Activated naive CD8-positive, alpha-beta T cell treated with anti-CD3 and anti-CD28 coated beads, Interleukin-2, amount 50 U/mL, for 24 hours (primary cell): ENCODE measurements at places on chromosomes 13 and 19.

GRCh38 chr19:47430041-47430802 is 10.9 kb upstream of the MEIS3 start:
- H3K4me3 ChIP-seq = peak overlapping the region; percentile 53
- no peaks in the 10 kb centered on the region for H3K36me3 ChIP-seq
- H3K27me3 ChIP-seq = peaks cover 41% of the 10 kb centered on the region

DNA sequence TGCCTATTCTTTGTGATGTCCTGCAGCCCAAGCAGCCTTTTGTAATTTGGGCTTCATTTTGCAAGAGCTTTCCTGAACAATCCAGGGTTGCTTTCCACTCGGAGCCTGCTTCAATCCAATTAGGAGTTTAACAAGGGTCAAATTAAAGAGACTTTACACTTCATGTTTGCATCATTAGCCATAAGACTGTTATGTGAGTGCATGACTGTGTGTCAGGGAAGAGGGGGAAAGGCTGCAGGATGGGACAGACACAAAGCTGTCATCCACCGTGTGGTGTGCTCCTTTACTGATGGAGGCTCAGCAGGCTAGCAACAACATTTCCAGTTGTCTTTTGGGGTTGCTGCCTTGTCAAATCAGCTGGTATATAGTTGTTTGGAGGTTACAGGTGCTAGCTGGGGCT is 23.7 kb upstream of the MAB21L1 start:
- no peaks in the 10 kb centered on the region for H3K4me1 ChIP-seq
- H3K4me3 ChIP-seq = no peak overlapping the region
- no peak overlapping the region for H3K27ac ChIP-seq
- no peak for DNase-seq

DNA sequence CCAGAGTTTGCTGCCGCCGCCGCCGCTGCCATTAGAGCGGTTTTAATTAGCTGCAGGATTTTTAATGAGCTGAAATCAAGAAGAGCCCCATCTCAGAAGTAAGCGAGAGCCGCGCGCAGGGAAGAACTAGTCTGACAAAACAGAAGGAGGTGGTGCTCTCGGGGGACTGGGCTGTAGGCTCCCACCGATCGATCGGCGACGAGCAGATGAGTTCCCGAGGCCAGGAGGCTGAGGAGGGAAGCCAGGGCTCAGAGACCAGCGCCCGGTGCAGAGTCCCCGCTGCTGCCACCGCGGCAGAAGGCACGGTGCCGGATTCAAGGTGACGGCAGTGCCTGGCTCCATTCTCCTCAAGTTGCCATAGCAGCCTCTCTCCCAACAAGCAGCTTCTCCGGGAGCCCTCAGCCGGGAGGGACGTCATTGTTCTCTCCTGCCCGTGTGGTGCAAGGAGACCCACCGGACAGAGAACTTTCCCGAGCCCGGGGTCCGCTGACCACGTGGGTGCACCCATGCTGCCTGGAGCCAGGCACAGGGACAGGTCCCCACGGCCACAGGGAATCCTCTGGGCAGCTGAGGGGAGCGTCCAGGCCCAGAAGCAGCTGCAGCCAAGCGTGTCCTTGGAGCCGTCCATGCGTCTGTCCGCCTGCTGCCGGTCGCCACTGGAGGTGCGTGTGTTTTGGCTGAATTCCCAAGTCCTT is 62.9 kb downstream of the CHST8 start:
- no peak overlapping the region for H3K4me3 ChIP-seq
- H3K27me3 ChIP-seq = peaks cover 20% of the 10 kb centered on the region
- H3K4me1 ChIP-seq = no peaks in the 10 kb centered on the region
- no peaks in the 10 kb centered on the region for H3K36me3 ChIP-seq
- no peak for DNase-seq
- H3K27ac ChIP-seq = no peak overlapping the region

DNA sequence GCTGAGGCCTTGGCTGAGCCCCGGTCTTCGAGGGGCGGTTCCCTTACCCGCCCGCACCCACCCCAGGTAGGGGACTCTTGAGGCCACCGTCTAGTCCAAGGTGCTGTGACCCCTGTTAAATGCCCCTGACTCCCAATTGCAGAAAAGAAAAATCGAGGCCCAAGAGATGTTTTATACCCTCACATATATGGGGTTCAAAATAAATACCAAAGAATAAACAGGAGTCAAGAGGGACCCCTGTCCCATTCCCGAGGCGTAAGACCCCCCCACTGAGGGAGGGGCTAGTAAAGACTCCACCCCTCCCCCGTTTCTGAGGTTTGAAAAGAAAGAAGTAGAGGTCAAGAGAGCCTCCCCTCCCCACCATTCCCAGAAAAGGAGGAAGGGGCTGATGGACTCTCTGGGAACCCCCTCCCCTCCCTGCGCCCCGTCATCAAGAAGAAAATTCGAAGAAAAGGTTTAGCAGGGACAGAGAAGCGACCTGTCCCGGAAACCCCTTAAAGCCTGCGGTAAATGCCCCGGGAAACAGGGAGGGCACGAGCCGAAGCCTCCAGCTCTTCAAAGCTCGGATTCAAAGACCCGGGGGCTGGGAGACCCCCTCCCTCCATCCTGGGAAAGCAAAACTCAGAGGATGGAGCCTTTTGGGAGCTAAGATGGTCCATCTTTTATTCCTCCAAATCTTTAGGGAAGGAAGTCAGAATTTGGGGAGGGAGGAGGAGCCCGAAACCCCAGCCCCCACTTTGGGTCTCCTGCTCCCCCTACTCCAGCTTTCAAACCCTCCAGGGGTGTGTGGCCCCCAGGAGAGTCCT is 755 bp upstream of the RAB3A start:
- peak overlapping the region; percentile 78 for H3K27ac ChIP-seq
- H3K36me3 ChIP-seq = peaks cover 4% of the 10 kb centered on the region
- H3K4me3 ChIP-seq = peak overlapping the region; percentile 92
- H3K27me3 ChIP-seq = peaks cover 7% of the 10 kb centered on the region
- H3K4me1 ChIP-seq = peaks cover 33% of the 10 kb centered on the region
- DNase-seq = peak; percentile 55

DNA sequence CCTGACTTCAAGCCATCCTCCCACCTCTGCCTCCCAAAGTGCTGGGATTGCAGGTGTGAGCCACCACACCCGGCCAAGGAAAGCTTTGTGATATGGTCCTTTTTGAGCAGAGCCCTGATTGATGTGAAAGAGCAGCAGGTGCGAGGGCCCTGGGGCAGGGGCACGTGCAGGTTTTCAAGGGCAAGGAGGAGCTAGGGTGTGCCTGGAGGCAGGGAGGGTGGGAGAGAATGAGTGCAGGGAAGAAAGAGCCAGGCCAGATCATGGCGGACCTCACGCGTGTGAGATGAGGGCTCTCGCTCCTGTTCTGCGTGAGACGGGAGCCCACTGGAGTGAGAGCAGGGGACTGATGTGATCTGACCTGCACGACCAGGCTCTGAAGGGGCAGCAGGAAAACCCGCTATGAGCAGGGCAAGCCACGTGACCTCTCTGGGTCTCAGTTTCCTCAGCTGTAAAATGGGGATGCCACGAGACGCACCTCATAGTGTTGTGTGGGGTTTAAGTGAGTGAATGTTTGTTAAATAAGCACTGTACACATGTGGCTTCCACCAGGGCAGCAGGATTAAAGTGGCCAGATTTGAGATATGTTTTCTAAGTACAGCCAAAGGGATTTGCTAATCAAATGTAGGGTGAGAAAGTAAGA is 25.8 kb downstream of the FAAP24 start:
- no peak overlapping the region for H3K27ac ChIP-seq
- H3K27me3 ChIP-seq = no peaks in the 10 kb centered on the region
- peaks cover 6% of the 10 kb centered on the region for H3K4me1 ChIP-seq
- H3K36me3 ChIP-seq = no peaks in the 10 kb centered on the region
- no peak overlapping the region for H3K4me3 ChIP-seq

DNA sequence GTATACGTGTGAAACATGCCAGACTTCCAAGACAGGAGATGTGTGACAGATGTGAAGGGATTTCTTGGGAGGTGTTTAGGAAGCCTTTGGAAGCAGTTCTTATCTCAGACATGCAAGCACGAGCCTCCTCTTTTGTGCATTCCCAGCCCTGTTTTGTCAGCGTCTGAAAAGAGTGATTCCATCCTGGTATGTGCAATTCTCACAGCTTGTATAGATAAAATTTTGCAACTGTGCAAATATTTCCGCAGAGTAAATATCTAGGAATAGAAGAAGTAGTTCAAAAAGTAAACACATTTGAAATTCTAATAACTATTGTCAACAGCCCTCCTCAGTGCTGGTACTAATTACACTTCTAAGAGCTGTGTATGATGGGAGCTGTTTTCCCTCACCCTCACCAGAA is 72.3 kb upstream of the C1QTNF9B start:
- H3K36me3 ChIP-seq = no peaks in the 10 kb centered on the region
- no peak overlapping the region for H3K4me3 ChIP-seq
- DNase-seq = no peak
- no peak overlapping the region for H3K27ac ChIP-seq

GRCh38 chr19:10516671-10517286 is 468 bp downstream of the S1PR5 start:
- H3K27me3 ChIP-seq = peaks cover 58% of the 10 kb centered on the region
- peak overlapping the region; percentile 24 for H3K4me3 ChIP-seq
- no peaks in the 10 kb centered on the region for H3K36me3 ChIP-seq
- no peak overlapping the region for H3K27ac ChIP-seq

DNA sequence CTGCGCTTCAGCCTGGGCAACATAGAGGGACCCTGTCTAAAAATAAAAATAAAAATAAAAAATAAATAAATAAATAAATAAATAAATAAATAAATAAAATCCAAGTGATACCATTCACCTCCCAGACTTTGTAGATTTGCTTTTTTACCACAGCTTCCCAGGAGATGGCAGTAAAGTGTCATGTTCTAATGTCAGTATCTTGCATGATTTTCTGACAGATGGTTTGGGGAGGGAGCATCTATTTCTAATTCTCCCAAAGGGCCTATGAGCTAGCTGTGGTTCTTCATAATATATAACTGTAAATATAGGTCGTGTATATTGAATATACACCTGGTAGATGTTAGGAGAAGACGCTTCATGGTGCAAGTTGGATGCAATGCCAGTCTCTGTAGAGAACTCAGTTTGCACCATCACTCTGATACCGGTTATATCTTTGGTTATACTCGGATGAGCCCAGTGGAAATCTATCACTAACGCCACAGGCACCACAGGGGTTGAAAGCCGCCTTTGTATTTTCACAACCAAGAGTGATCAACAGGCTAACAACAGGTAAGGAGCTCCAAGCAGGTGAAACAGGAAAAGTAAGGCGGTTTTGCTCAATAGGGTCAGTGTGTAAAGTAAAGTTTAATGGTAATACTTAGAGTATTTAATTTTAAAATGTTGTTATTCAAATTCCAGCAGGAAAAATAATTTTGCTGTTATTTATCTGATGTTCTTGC is 13.9 kb downstream of the APLP1 start:
- no peak for DNase-seq
- no peak overlapping the region for H3K4me3 ChIP-seq
- H3K27me3 ChIP-seq = peaks cover 16% of the 10 kb centered on the region
- H3K36me3 ChIP-seq = peaks cover 5% of the 10 kb centered on the region
- H3K4me1 ChIP-seq = peaks cover 4% of the 10 kb centered on the region

DNA sequence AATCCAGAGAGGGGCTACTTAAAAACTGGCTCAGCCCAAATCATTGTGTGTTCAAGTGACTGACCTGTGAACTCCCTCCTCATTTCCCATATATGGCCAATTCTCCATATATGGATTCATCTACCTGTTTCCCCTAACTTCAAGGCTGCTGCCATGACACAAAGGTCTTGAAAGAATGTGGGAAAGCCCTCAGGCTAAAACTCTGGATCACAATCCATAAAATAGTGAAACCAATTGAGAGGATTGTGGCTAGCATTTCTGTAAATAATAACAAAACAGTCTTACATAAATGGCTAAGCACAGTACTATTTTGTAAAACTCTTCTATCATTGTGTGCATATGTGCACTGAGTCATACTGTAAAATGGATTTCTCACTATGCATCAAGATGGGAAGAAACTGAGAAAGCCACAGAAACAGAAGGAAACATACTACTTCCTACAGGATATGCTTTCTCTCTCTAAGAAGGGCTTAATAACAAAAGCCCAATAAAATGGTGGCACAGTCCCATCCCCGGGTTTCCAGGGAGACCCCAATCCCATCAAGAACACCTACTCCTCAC is 80.5 kb downstream of the FOXO1 start:
- no peaks in the 10 kb centered on the region for H3K27me3 ChIP-seq
- H3K4me1 ChIP-seq = peaks cover 96% of the 10 kb centered on the region
- peak overlapping the region; percentile 19 for H3K4me3 ChIP-seq
- H3K36me3 ChIP-seq = peaks cover 17% of the 10 kb centered on the region

- no peak for DNase-seq
- no peak overlapping the region for H3K27ac ChIP-seq
- H3K4me3 ChIP-seq = no peak overlapping the region
- H3K36me3 ChIP-seq = no peaks in the 10 kb centered on the region
- H3K27me3 ChIP-seq = peaks cover 64% of the 10 kb centered on the region
These were observed 20.2 kb upstream of the CEACAM6 start for GRCh38 chr19:41735071-41735600.

DNA sequence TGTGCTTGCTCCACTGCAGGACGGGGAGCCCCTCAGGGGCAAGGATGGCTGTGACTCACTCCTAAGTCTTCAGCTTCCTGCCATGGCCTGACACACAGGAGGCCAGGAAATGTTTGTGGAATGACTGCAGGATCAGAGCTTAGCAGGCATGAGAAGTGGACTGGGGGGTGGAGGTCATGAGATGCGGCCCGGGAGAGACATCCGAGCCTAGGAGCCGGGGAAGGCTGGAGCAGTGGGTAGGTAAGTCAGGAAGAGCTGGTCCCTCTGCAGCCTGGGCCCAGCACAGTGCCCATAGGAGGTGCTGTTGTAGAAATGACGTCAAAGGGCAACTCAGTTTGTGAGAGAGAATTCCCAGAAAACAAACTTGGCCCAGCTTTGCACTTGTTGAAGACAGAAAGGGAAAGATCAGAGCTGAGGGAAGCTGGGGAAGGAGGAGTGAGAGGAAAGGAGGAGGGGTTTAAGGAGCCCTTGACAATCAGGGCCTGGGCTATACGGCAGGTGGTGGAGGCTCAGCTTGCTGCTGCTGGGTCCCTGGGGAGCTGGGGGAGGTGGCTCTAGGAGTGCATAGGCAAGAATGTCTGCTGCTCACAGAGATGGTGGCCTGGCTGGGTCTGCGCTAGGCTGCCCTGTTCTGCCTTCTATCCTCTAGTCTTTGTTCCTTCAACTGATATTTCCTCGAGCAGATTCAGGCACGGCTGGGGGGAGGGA is 18.5 kb downstream of the POU2F2 start:
- no peak for DNase-seq
- H3K27me3 ChIP-seq = no peaks in the 10 kb centered on the region
- H3K4me3 ChIP-seq = no peak overlapping the region

DNA sequence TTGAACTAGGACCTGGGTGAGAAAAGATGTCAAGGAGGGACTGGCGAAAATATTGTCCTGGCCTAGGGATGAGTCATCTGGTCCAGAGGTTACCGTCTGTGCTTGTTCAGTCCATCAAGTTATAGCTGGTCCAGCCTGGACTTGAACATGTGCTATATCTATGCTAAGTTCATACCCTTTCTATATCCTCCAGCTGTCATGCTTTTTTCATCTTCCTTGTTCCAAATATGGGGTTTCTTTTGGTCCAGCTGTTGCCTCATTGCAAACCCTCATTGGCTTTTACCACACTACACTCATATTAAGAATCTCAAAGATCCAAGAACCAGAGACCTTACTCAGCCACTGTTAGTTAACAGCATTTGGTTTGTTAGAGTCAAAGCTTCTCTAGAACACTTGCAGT is 19.1 kb upstream of the KLF12 start:
- no peaks in the 10 kb centered on the region for H3K36me3 ChIP-seq
- no peak overlapping the region for H3K27ac ChIP-seq
- DNase-seq = no peak
- H3K4me1 ChIP-seq = peaks cover 6% of the 10 kb centered on the region
